ENCODE measurements at places on chromosomes 11 and 22.

- DNase-seq: no peak
Measured at GRCh38 chr22:23285236-23285635, 104.9 kb downstream of the BCR start.

DNA sequence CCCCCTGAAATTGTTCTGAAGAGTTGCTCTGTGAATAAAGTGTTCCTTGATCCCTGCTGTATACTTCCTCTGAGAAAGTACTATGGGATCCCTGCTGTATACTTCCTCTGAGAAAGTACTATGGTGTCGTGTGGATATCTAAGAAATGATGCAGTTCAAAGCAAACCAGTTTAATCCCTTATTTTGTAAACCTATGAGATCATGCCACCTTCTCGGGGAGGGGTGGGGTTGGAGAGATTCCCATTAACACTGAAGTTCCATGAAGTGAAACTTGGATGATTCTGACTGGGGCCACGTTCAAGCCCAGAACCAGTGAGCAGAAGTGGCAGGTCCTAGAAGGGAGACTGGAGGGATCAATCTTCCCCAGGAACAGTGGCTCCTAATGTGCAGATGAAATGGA, 13.0 kb upstream of the TP53AIP1 start:
- DNase-seq: no peak

DNA sequence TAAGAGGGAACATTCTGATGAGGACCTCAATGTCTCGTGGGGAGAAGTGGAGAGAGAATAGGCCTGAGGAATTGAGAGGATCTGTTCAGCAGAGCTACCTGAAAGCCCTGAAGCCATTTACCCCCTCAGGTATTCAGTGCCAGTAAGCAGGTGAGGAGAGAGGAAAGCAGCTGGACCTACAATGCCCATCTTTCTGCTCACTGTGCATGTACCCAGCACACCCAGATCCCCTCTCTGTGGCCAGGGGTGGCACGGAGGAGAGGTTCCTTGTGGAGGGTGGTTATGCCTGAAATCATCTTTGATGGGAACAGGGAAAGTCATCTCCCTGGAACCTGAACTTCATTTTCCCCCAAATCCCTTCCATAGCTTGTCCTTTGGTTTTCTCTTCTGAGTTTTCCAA, 277.8 kb upstream of the B3GAT1 start:
- no peak for DNase-seq

DNA sequence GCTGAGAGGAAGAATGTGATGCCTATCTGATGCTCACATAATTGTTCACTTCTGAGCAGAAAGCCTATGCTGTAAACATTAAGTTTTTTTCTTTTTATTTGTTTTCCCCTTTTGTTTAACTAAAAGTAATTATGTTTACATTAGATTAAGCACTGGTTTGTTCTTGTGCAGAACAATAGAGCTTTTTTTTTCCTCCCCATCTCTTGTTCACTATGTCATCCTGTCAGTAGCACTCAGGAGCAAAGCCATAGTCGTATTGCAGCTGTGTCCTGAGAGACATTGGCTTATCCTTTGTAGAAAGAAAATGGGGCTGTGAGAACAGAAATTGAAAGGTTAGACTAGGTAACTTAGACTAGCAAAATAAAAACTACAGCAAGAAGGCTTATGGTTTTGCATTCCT, 301.8 kb upstream of the RAG2 start:
- DNase-seq: no peak

- no peak for DNase-seq
Measured at GRCh38 chr22:23752090-23752691, 1.3 kb upstream of the ZNF70 start.

DNA sequence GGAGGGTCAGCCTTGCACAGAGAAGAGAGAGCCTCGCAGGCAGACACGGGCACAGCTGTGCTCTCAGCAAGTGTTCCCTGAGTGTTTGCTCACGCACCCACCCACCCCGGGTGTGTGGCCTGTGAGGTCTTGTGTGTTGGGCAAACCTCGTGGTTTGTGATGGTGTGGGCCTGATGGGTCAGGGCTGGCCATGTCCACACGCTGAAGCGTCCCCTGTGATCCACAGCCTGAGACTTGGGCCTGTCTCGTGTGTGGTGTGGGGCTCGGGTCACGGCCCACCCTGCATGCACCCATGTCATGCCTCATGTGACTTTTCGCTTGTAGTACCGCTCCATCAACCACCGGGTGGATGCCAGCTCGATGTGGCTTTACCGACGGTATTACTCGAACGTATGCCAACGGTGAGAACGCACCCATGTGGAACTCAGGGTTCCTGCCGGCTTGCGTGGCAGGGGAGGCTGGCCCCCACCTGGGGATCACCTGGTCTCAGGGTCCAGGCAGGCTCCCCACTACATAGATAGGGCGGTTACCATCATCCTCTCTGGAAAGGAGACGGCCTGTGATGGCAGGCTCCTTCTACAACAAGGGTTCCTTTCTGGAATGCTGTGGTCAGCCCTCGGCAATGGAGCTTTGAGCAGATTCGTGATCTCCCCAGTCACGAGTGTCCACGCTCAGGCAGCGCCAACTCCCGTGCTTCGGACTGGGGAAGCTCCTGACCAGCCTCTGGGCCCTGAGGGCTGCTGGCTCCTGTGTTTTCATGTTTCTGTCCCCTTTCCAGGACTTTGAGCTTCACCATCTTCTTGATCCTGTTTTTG, 5.9 kb downstream of the TPCN2 start:
- DNase-seq: no peak

GRCh38 chr11:68722143-68722542, 29.2 kb downstream of the TESMIN start:
- no peak for DNase-seq

DNA sequence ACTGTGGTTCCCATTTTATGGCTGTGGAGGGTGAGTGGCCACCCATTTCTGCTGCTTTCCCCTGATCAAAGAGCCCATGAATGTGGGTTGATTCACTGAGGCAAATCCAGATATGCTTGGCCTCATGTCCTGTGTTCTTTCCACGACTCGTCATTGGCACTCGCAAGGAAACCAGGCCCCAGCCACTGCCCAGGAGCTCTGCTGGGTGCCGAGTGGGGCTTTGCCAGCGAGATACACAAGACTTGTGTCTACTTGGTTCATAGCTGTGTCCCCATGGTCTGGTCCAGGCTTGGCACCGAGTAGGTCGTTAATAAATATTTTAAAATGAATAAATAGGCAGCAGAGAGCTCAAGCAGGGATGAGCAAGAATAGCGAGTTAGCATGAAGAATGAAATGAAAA, 1291.5 kb downstream of the TBC1D22A start:
- no peak for DNase-seq

- DNase-seq: no peak
Measured at GRCh38 chr11:69485337-69486041, 4.0 kb downstream of the LINC01488 start.

DNA sequence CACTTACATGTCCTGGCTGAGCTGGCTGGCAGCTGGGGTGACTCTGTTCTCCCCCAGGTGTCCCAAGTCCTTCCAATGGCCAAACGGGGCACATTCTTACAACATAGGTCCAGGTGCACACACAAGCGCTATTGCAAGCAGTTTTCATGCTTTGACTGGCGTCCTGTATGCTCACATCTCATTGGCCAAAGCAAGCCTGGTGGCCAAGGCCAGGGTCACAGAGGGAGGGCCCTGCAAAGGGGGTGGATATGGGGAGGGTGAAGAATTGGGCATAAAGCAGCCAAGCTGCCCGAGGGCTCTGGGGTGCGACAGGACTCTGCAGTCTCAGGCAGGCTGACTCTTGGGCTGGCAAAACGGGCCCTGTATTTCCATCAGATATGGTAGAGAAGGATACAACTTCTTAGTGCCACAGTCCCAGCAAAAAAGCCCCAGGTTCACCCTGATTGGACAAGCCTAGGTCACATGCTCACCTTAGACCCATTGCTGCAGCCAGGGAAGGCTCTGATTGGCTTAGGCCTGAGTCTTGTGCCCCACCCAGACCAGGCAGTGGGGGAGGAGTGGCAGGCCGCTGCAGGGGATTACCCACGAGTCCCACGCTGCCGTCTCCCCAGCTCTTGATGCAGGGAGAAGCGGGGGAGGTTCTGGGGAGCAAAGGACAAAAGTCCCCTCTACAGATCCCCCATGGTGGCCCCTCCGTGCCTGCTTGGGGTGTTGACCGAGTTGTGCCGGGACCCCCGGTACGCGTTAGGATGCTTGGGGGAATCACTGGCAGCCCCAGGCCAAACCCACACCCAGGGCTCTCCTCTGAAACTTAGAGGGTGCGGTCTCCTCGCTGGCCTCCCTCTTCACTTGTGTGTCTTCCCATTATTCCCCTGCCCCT, 110.8 kb downstream of the ARHGAP8 start:
- no peak for DNase-seq

DNA sequence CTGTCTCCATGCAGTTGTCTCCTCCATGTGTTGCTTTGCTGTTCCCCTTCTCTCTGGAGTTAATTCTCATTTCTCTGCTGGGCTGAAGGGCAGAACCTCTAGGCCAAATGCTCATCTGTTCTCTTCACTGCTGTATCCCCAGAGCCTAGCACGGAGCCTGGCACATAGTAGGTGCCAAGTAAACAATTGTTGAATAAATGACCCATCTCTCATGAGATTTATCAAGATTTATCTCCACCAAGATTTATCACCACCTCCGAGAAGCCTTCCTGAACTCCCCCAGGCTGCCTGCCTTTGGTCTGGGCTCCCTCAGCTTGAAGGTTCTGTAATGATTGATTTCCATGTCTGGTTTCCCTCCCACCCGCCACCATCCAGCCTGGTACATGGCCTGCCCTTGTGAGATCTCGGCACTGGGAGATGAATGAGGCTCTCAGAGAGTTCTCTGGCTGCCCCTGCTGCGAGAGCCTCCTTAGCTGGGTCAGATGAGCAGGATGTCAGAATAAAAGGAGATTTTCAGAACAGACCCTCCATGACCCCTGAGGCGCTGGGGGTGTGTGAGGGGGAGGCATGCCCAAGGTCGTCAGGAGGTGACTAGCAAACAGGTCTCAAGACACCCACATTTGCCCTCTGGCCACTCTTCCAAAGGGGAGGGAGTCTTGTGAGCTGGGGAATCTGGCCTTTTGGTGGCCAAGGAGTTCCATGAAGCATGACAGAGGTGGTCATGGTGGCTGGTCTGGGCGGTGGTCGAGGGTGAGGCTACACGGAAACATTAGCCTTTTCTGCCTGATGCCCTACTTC, 2.4 kb upstream of the GDPD5 start:
- no peak for DNase-seq

DNA sequence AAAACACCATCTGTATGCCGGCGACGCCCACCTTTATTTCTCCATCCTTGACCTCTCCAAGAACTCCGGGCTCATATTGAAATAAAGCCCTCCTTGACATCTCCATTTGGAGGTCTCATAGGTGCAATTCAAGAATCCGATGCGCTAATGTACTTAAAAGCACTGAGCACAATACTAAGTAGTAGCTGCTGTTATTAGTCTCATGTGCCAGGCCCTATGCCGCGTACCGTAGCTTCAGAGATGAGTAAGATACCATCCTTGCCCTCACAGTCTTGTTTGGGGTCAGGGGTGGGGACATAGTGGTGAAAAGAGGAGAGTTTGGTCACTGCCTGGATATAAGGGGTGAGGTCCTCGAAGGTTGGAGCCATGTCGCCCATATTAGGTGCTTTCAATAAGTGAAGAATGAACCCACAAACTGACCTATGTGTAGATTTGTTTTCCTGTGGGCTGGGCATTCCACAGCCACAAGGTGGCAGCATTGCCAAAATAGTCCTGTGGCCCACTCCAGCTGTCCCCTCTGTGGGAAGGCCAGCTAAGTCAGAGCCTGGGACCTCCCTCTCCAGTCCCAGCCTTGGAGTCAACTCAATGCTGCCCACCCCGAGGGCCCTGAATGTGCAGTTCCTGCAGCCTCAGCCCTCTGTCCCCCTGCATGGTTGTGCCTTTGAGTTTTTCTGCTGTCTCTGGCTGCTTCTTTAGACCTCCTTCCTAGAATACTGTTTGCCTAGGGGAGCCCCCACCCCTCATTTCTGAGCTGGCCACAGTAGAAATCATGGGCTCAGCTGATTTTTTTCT, 6.5 kb downstream of the DCPS start:
- DNase-seq: no peak

GRCh38 chr11:118785362-118785761, 5.6 kb downstream of the DDX6 start:
- DNase-seq: no peak

DNA sequence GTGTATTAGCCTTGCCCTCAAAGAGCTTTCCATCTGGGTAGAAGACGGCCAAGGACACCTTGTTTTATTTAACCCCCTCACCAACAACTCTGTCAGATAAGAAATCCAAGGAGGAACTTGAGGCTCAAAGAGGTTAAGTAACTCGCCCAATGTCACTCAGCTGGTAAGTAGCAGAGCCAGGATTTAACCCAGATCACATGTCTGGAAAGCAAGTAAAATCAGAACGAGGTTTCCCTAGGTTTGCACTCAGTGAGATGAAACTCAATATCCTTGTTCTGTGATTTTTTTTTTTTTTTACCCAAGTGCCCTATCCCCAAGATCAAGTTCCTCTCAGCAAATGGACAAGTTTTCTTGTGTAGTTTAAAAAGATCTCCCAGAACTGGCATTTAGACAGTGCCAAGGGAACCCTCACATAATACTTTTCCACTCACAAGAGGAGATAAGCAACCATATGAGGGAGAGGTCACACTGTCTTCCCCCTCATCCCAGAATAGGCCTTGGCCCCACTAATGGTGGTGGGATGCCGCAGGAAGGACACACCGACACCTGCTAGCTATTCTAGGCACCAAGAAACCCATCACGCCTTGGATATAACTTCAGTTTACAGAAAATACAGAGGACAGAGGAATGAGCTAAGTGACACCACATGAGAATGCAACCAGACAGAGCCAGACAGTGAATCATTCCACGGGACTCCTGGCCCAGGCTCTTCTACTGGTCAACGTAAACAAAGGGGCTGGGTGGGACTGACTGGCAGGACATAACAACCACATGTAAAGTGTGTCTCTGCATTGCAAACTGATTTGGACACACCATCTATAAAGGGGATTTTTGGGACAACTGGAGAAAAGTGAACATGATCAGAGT, 8.6 kb upstream of the ARAP1 start:
- DNase-seq: no peak

Data from epithelial cell of prostate (primary cell).